ENCODE measurements at places on chromosomes 16 and 17.
A peak's percentile ranks its signal among the peaks of the same experiment; 100 is the strongest.

- DNase-seq, result no peak
These were observed 155.4 kb downstream of the FOXL1 start for GRCh38 chr16:86733546-86734254.

DNA sequence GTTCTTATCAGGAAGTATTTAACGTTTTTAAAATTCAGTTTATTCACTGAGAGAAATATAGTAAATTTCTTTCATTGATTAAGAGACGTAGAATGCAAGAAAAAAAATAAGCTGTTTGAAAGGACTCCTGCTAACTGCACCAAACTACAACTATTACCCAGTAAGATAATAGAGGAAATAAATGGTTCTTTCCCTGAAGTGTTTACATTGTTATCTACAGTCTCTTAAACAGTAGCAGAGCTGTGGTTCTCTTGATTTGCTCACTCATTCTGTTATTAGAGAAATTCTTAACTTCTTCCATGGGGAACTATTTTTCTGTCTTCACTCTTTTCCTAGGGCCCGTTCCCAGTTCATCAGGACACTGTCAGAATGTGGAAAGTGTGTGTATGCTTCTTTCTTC lies 973.0 kb downstream of the KCNJ2 start:
- DNase-seq, result peak; percentile 25

GRCh38 chr17:63356337-63356757 lies 89.8 kb downstream of the CYB561 start:
- DNase-seq, result no peak

GRCh38 chr17:49783791-49784190 lies 4.7 kb upstream of the KAT7 start:
- no peak for DNase-seq

DNA sequence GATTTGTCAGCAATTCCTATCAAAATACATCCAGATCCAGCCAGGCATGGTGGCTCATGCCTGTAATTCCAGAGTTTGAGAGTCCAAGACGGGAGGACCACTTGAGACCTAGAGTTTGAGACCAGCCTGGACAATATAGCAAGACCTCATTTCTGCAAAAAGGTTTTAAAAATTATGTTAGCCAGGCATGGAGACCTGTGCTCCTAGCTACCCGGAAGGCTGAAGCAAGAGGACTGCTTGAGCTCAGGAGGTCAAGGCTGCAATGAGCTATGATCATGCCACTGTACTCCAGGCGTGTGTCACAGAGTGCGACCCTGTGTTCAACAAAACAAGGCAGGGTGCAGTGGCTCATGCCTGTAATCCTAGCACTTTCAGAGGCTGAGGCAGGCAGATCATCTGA lies 215.2 kb downstream of the CPPED1 start:
- no peak for DNase-seq

GRCh38 chr17:38671939-38672720 lies 2.6 kb downstream of the EPOP start:
- no peak for DNase-seq

GRCh38 chr17:63842173-63842539 lies 329 bp downstream of the SMARCD2 start:
- peak; percentile 66 for DNase-seq

GRCh38 chr16:4544473-4544872 lies 5.9 kb upstream of the CDIP1 start:
- no peak for DNase-seq

DNA sequence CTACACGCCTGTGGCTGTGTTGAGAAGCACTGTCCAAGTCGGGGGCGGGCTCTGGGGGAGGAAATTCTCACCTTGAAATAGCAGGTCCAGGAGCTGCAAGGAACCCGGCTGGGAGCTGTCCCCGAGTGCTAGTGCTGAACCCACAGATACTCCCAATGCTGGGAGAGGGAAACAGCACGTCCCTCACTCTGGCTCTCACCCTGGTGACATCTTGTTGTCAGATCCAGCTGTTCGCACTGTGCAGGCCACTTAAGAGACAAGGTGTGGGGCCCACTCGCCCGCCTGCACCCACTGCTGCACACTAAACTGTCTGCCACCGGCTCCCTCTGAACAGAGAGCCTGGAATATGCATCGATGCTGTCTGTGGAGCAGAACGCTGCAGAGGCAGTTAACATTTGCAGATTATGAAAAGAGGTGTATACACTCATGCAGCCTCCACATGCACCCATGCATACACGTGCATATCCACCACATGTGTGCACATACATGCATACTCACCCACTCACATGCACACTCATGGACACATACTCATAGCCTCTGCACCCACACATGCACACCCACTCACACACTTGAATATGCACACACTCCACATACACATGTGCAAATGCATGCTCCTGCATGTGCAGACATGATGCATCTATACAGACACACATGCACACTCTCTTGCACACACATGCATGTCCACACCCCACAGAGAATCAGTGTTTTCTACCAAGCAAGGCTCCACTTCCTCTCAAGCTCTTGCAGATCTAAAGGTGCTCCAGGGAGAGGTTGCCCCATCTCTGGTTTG lies 42.0 kb downstream of the MGAT5B start:
- DNase-seq, result no peak

- DNase-seq, result no peak
These were observed 293.4 kb downstream of the XYLT1 start for GRCh38 chr16:17177242-17177958.

DNA sequence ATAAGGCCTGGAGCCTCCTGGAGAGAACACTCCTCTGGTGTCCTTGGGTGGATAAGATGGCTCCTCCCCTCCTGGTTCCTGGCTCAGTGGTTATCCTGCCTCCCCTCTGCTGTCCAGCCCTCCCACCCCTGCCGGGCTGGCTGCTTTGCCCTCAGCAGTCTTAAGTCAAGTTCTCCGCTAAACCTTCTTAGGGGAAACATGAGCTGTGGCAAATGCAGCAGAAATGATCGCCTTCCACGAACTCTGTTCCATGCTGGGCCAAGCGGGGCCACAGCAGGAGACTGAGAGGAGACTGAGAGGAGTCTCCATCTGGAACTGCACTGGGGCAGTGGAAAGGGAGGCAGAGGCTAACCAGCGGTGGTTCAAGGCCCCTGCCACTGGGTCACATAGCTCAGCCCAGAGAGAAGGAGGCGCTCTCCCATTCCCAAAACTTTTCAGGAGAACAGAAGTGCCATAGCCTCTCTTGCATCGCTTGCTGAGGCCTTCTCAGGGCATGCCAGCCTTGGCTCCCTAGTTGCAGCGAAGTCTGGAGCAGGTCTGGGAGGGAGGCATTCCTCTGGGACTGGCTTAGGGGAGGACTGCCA lies 26.9 kb downstream of the TNS4 start:
- DNase-seq, result no peak

DNA sequence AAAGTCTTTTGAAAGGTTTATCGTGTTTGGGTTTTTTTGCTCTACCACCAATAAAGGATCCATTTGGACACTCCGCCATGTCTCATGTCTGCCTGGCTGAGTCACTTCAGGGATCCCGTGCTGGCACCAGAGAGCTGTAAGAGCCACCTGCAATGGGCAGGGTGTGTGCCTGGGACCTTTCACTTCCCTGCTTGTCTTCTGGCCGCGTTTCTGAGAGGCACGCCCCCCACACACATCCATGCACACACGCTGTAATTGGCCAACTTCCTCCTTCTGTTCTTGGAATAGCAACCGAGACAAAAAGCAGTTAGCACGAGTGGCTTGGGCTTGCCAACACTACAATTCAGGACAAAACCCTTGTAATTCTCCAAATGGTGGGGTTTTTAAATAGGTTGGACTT lies 9.8 kb upstream of the SOST start:
- no peak for DNase-seq

GRCh38 chr16:47983999-47984580 lies 171.7 kb downstream of the ABCC12 start:
- no peak for DNase-seq

DNA sequence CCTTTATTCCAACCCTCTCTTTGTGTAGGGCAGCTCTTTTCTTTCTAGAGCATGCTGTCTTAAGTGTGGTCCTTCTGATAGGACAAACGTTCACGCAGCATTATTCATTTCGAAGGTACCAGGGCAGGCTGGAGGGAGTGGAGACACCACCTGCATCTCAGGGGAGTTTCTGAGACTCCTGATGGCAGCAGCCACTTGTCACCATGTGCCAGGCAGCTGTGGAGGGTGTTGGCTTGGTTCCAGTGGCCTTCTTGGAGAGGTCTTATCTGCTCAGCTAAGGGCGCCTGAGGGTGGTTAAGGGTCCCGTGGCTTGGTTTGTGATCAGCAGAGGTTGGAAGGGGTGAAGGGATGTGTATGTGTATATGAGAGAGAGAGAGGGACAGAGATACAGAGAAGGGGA lies 257.1 kb upstream of the EEF2KMT start:
- no peak for DNase-seq

DNA sequence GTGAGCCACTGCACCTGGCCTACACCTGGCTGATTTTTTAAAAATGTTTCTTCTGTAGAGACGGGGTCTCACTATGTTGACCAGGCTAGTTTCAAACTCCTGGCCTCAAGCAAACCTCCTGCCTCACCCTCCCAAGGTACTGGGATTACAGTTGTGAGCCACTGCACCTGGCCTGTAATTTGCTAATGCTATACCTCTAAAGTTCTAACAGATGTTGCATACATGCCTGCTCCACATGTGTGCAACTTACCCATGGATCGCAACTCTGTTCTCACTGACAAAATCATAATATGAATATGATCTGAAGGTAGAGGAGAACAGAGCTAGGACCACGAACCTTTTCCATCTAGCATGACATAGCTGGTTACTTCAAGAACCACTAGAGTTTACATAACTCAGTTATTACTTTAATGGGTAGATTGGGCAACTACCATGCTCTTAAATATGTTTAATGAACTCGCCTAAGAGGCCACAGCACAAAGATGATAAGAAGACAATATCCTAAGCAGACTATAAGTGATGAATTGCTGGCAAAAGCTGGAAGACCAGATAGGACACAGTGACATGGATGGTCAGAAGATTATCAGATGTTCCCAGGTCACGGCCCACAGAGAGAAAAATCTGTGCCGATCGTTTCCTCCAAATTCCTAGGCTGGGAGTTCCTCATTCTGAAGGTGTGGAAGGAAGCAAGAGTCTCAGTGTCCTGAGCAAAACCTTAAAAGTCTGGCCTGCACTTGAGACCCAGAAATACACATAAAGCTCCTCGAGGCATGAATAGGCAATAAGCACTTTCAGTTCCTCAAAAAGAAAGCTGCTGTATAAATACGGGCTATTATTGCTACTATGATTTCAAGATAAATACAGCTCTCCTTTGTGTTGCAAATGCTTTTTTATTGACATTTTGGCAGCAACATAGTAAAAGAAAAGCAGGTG lies 53.6 kb upstream of the ICAM2 start:
- DNase-seq, result peak; percentile 93

DNA sequence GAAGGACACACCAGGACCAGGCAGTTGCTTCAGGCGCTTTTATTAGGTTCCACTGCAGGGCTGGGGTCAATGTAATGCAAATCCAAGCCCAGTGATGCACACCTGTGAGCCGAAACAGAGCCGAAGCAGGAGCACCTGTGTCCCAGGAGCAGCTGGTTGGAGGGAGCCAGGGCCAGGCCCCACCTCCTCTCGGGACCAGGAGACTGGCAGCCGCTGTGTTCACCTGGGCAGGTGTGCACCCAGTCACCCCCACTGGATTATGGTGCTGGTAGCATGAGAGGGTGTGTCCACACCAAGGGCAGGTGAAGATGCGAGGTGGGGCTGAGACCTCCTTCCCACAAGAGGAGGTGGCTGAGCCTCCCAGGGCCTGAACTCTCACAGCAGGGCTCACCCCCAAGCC lies 4.7 kb upstream of the FAAP100 start:
- peak; percentile 74 for DNase-seq

- DNase-seq, result no peak
These were observed 40.8 kb upstream of the SEC14L1 start for GRCh38 chr17:77099997-77100396.

- DNase-seq, result no peak
These were observed 43.6 kb upstream of the USP7 start for GRCh38 chr16:9007177-9007794.

DNA sequence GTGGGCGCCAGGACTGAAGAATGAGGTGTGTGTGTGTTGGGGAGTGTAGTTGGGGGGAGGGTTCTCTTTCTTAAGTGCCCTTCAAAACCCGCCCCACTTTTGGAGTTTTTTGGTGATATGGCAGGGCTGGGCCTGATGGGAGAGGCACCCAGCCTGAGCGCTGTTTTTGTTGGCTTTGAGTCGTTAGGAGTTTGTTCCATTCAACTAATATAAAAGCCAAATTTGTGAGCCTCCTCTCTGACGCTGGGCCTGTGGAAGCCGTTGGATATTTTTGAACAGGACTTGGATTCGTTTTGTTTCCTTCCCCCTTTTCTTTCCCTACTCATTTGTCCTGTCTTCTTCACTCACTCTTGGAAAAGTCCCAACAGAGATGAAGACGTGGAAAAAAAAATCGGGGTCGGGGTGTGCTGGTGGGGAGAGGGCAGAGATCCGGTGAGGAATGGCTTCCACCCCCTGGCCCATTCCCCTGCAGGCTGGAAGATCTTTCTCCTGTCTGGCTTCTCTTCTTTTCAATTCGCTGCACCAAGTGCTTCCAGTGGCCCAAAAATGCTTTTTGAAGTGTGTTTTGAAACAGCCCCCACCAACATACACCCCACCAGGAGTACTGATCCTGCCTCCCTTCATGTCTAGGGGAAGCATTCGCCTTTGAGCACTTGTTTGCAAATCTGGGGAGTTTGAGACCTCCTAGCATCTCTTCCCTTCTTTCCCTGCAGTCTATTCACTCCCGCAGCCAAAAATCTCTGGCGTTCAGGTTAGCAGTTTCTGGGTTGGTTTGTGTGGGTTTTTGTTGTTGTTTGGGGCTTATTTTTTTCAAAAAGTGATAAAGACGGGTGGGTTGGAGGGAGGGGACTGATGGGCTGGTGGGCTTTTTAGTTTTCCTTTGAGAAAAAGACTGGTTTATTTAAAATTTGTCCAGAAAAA lies 2.6 kb downstream of the FZD2 start:
- no peak for DNase-seq

DNA sequence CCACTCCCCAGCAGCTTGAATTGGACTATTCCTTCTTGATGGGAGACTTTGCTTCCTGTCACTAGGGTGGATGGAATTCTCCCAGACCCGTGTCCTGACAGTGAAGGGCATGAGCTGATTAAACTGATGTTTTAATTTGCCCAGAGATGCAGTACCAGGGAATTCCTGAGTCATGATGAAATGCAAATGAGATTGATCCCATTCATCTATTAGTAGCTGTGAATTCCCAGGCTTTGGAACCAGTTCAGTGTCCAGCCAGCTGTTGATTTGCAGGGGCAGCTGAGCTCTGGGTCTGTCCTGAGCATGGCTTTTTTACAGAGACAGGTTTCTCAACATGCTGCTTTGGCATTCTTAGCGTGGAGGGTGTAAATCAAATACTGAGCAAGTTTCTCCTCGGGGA lies 157.9 kb downstream of the PITPNC1 start:
- DNase-seq, result no peak

DNA sequence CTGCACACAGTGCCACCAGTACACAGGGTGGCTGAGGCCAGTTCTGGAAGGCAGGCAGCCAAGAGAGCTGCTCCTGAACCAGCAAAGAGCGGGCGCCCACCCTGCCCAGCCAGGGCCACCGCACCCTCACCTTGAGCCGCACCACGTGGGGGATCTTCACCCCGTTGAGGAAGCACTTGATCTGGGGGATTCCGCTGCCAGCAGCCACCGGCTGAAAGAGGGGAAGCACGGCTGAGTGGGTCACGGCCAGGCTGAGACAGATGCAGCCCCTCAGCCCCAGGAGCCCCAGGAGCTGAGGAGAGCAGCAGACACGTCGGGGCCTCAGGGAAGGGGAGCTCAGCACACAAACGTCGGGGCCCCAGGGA lies 14.6 kb upstream of the CCDC154 start:
- DNase-seq, result no peak
